ELF-1 (cell line): ENCODE measurements at places on chromosomes 3 and 15.

- no peak for DNase-seq
These were observed 187.1 kb downstream of the ITPR1 start for GRCh38 chr3:4680227-4680691.

GRCh38 chr3:15636028-15636709 is 34.6 kb downstream of the BTD start:
- no peak for DNase-seq

DNA sequence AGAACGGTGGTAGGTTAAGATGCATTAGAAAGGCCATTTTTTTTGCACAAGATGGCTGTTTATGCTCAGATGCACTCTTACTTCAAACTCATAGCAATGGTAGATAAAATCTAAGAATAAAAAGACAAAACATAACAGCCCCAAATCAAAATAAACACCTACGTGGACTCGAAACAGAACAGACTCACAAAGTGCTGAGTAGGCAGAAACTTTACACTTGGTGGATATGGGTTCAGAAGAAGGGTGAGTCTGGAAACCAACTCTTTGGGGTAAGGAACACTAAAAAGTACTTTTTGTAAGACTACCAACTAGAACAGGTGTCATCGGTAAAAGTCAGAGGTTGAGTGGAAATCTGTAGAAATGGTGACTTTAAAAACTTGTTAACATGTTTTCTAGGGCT is 468.2 kb downstream of the OTOL1 start:
- no peak for DNase-seq

GRCh38 chr3:130395331-130395730 is 49.9 kb downstream of the COL6A5 start:
- no peak for DNase-seq

- DNase-seq = no peak
These were observed 216.6 kb upstream of the IL12A start for GRCh38 chr3:159771865-159772611.

- DNase-seq = no peak
These were observed 247.9 kb downstream of the NR2F2 start for GRCh38 chr15:96578393-96578792.

DNA sequence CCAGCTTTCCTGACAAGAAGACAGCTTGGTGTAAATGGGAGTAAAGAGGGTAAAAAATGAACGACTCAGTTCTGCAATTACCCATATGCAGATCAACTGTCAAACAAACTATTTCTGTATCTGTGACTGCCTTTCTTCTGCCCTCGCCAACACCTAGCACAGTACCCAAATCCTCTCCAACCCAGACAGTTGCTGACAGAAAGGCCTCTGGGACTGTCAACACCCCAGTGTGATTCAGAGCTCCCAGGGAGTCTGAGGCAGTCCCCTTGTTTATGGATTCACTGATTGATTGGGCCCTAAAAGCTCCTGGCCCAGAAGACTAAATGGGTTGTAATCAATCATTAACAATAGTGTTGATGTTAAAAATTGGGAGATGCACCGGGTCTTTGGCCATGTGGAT is 20.2 kb downstream of the IL17RD start:
- DNase-seq = no peak

DNA sequence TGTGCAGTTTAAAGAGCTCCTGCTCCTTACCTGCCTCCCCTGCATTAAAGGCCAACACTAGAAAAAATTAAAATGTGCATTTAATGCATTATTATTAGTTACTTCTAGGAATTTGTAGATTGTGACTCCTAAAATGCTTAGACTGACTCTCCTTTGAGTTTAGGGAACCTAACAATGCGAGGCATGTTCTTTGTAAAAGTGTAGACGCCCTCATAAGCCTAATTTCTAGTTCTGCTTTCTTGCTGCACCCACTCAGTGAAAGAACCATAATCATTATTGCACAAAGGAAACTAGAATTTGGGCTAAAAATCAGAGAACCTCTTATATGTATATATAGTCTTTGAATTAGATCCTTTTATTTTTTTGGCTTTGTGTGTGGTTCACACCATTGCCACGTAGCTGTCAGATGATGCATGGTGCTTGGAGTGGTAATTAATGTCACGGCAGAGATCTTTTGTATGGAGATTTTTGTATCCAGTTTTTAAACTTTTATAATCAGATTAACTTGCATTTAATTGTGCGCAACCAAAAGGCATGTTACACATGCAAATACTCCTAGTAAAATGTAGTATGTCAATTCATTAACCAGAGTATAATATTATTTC is 710 bp downstream of the ABHD10 start:
- DNase-seq = no peak

- no peak for DNase-seq
These were observed 775 bp upstream of the CCDC39 start for GRCh38 chr3:180680097-180680430.
